ENCODE measurements at places on chromosomes 2 and 18. TPM values are rescaled to one million over a fixed set of nuclear protein-coding genes. Genes with fewer than 3 reads are reported as not detected.

DNER gene
- total RNA-seq, result 9.1 TPM

HAAO gene
- total RNA-seq, result not detected

STAT1 gene
- total RNA-seq, result 61.2 TPM

NEU2 gene
- total RNA-seq, result not detected

NYAP2 gene
- 0.02 TPM for total RNA-seq

ABCB11 gene
- 0.02 TPM for total RNA-seq

ADNP2 gene
- 13.4 TPM for total RNA-seq

C18orf54 gene
- 3.5 TPM for total RNA-seq

C2orf15 gene
- total RNA-seq, result 0.45 TPM

FZD7 gene
- 7.0 TPM for total RNA-seq

CAPG gene
- 87.9 TPM for total RNA-seq

CFAP53 gene
- 0.33 TPM for total RNA-seq

CHAC2 gene
- total RNA-seq, result 13.4 TPM

EPAS1 gene
- total RNA-seq, result 112 TPM

CXCR1 gene
- not detected for total RNA-seq

RNU2-63P gene
- not detected for total RNA-seq

ACTG2 gene
- 0.11 TPM for total RNA-seq

UGT1A8 gene
- total RNA-seq, result not detected

ASIC4 gene
- 0.06 TPM for total RNA-seq

CHST9 gene
- not detected for total RNA-seq

LHCGR gene
- not detected for total RNA-seq

UCN gene
- total RNA-seq, result 2.2 TPM

SPDYA gene
- total RNA-seq, result 0.15 TPM

UGT1A7 gene
- 6.0 TPM for total RNA-seq

PPP1R1C gene
- total RNA-seq, result 2.0 TPM

CHPF gene
- 29.1 TPM for total RNA-seq

SUPT7L gene
- total RNA-seq, result 35.0 TPM

ZNF804A gene
- not detected for total RNA-seq

Measured in A549 treated with DMSO at 1 μM for 4 hours (cell line).